ENCODE measurements at places on chromosomes 5 and 9.

GRCh38 chr5:72374844-72375243 is 54.7 kb downstream of the PTCD2 start:
- DNase-seq: no peak

DNA sequence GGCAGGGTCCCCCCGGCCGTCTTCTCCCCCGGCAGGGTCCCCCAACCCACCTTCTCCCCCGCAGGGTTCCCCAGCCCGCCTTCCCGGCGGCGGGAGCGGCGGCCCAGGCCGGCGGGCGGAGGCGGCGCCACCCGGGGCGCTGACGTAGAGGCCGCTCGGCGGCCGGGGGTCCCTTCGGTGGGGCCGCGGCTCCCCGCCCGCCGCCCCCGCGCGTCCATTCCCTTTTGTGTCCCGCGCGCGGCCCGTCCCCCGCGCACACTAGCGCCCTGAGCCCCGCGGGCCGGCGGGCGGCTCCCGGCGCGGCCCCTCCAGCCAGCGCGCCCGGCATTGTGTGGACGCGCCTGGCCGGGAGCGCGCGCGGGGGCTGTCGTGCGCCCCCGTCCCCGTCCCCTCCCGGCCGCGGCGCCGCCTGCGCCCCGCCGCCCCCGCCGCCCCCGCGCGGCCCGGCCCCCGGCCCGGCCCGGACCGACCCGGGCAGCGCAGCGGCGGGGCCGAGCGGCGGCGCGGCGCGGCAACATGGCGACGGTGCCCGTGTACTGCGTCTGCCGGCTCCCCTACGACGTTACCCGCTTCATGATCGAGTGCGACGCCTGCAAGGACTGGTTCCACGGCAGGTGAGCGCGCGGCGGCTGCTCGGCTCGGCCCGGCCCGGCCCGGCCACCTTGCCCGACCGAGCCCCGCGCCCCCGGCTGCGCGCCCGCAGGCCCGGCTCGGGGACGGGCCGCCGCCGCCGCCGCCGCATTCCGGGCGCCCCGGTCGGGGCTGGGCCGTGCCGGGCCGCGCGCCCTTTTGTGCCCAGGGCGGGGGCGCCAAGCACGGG is at the start of gene PHF2:
Gene PHF2 (plus strand): TSS at position 327 of the 820 bp plus-strand sequence. CDS start 190 bp downstream, at position 517.
- no peak for DNase-seq

DNA sequence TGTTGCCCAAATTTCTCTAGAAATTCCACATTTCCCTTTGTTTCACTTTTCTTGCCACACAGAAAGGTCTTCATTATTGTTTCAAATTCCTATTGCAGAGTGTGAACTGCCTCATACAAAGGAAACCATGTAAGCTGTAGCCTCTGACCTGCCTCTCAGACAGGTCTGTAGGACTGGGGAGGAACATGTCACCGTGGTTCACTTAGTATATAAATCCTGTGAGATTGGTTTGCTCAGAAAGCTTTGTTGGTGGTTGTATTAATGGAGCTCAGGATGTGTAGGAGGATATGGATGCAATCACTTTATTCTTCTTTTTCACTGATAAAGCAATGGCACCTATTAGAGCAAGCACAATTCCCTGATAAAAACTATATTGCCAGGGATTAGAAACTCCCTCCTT is 4.2 kb downstream of the SGCD start:
- no peak for DNase-seq

- DNase-seq: no peak
These were observed 27.6 kb upstream of the NUDT12 start for GRCh38 chr5:103590221-103590620.

Data from stimulated activated CD4-positive, alpha-beta T cell treated with anti-CD3 and anti-CD28 coated beads, TNF-alpha, amount 100 ng/mL, for 48 hours (primary cell).